ENCODE measurements at places on chromosomes 11 and 22.

DNA sequence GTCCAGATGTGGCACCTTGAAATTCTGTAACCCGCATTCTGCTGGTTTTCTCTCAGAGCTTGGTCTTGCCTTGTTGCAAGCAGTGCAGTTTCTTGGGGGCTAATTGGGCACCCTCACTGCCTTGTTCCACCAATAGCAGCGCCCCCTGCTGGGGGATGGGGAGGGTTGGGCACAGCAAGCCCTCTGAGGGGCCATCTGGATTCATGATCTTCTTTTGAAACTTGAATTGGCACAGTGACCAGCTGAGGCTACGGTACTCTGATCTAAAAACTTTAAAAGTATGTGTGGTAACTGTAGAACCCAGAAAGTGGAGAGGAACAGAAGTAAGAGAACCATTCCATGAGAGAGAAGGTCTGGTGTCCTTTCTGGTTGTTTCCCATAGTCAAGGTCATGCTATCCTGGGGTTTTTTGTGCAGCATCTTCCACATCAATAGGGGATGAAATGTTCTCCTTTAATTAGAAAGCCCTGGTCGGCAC, 64.2 kb downstream of the MED15 start:
- DNase-seq: peak; percentile 68

- DNase-seq: no peak
Measured at GRCh38 chr11:125350206-125351032, 145.6 kb downstream of the FEZ1 start.

DNA sequence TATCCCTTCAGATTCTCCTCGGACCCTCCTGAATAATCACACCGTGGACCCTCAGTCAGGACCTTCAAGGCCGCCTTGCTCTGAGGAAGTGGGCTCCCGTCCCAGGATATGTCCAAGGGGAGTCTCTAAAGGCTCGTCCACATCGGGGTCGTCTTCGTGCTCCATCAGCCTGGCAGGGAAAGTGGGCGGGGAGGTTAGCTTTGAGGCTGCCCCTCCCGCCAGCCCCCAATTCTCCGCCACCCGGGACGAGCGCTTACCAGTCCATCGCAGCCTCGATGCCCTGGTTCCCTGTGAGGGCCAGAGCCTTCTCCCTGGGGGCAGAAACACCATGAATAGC, 472 bp downstream of the UBXN1 start:
- DNase-seq: no peak

GRCh38 chr11:65585396-65586246, 9.8 kb downstream of the EHBP1L1 start:
- DNase-seq: no peak

- no peak for DNase-seq
Measured at GRCh38 chr11:61171907-61172306, 10.7 kb upstream of the VPS37C start.

- DNase-seq: no peak
Measured at GRCh38 chr11:61635787-61636186, 44.4 kb upstream of the DAGLA start.

GRCh38 chr22:23190526-23190925, 10.2 kb downstream of the BCR start:
- no peak for DNase-seq
